ENCODE measurements at places on chromosomes 1 and 21.

GRCh38 chr1:24119489-24119858 is 7.5 kb upstream of the MYOM3 start:
- DNase-seq = no peak

- DNase-seq = no peak
Measured at GRCh38 chr1:4754816-4755215, 100.4 kb downstream of the AJAP1 start.

GRCh38 chr1:78743626-78744025 is 94.0 kb downstream of the IFI44 start:
- no peak for DNase-seq

- no peak for DNase-seq
Measured at GRCh38 chr1:103327054-103327719, 198.3 kb upstream of the RNPC3 start.

GRCh38 chr1:186143481-186143880 is 231.6 kb downstream of the TPR start:
- no peak for DNase-seq

GRCh38 chr1:204834336-204834735 is 36.3 kb upstream of the NFASC start:
- DNase-seq = no peak

DNA sequence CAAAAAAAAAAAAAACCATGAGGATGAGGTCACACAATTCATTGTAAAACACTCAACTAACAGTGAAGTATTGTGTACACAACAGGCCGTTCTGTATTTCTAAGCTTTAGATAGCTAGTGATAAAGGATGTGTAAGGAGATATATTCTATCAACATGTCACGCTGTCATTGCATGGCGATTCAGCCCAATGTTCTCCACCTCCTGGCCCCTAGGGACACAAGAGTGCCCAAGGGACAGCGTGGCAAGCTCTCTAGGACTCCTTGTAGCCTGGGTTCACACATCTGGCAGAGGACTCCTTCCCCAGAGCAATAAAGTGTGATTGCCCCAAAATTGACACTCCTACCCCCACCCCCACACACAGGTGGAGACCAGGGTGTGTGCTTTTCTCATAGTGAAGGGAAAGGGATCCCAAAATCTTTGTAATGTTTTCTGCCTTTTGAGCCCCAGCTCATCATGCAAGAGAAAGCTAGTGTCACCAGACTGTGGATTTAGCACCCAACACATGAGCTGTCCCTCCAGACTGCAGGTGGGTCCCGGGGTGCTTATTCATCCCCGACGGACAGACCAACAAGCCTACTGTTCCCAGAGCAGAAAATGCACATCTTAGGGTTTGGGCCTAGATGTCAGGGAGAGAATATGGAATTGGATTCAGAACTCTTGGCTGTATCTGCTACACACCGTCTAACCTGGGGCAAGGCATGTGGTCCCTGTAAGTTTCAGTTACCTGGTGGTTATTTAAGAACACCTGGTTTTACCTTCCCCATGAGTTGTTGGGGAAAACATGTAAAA is 11.5 kb downstream of the TMPRSS3 start:
- no peak for DNase-seq

DNA sequence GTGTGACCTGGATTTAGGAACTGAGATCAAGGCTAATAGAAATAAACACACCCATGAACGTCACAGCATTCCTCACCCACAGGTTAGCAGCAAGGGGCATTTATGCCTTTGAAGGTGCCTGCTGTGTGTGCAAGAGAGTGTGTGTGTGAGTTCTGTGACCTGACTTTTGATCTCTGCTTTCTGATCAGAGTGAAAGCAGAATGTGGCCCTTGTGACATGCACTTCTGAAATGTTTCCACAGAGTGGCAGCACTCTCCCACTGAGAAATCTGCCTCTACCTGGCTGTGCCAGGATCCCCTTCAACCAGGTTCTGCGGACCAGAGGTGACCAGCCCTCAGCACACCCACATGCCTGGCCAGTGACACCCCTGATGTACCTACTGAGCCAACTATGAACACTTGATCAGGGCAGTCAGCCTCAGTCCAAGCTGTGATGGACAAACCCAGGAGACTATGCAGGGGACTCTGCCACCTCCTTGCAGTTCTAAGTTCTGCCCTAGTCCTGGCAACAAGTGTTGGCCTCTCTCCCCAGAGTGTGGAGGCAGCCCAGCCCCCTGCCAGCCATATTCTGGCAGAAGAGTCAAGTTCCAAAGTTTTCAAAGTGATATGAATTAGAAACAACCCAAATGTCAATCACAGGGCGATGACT is 41.0 kb downstream of the RXRG start:
- no peak for DNase-seq

- DNase-seq = no peak
Measured at GRCh38 chr1:154166207-154166606, 11.3 kb upstream of the NUP210L start.

DNA sequence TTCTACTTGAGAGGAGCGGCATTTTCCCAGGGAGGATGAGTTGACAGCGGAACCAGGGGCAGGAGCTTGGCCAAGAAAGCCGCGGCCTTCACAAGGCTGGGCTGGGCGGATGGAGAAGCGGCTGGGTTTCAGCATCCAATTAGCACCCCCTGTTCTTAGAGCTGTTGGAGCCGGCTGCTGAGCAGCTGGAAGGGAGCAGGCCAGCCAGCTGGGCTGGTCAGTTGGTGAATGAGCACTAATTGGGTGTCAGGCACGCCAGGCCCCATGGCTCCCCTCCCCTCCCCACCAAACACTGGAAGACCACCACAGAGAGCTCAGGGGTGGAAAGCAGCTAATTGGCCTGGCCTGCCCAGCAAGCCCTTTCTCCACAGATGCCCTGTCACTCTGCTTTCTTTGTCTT is 245.6 kb downstream of the RRAGC start:
- DNase-seq = no peak

- DNase-seq = no peak
Measured at GRCh38 chr1:108601708-108602410, 42.0 kb downstream of the EEIG2 start.
